Left lung (tissue), 14 donors: ENCODE measurements at places on chromosomes 1 and 21. TPM values are rescaled to one million over a fixed set of nuclear protein-coding genes. Genes with fewer than 3 reads are reported as not detected.

GRCh38 chr1:109255097-109255651 lies 5.8 kb downstream of the CELSR2 start:
- DNase-seq, result no peak

DNA sequence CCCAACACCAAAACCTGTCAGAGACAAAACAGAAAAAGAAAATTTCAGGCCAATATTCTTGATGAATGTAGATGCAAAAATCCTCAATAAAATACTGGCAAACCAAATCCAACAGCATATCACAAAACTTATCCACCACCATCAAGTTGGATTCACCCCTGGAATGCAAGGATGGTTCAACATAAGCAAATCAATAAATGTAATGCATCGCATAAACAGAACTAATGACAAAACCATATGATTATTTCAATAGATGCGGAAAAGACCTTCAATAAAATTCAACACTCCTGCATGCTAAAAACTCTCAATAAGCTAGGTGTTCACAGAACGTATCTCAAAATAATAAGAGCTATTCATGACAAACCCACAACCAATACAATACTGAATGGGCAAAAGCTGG lies 3.8 kb upstream of the OR2L5 start:
- DNase-seq, result no peak

DNA sequence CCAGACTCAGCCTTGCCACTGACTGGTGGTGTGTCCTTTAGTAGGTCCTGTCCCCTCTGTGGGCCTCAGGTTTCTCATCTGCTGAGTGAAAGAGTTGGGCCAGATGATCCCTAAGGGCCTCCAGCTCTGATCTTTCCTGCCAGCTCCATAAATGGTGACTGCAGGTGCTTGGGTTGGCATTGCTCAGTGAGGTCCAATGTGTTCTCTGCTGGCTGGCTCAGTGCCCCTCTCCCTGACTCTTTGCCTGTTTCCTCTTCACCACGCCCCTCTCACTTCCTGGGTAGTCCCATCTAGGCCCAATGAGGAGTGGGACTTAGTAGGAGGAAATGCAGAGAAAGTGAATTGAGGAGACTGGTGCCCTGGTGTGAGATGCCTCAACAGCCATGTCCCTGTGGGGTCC lies 36.6 kb downstream of the UBE2T start:
- no peak for DNase-seq

Gene LRRIQ3
- total RNA-seq, result 0.61 TPM

Gene MATN1
- 0.08 TPM for total RNA-seq
